ENCODE measurements at places on chromosomes 2 and 18.
A peak's percentile ranks its signal among the peaks of the same experiment; 100 is the strongest.

- no peak for DNase-seq
Measured at GRCh38 chr2:19377717-19378116, 19.3 kb upstream of the OSR1 start.

- DNase-seq = peak; percentile 59
Measured at GRCh38 chr18:35192415-35192814, 48.4 kb upstream of the ZNF397 start.

DNA sequence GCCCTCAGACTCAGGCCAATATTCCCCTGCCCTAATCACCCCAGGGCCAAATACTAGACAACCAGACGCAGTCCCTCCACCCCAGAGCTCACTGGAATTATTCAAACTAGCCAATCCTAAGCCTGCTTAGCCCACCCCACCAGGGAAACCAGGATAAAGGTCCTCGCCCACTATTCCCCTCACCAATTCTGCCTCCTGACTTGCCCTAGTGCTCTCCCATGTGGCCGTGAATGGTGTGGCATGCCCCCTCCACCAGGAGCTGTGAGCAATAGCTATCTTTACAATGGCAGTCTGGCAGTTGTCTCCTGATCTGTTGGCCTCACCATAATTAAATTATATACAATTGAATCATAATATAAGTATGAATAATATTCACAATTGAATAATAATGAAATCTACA, 42.3 kb downstream of the FAM124B start:
- no peak for DNase-seq

GRCh38 chr18:5029592-5029991, 167.5 kb downstream of the AKAIN1 start:
- DNase-seq = no peak

DNA sequence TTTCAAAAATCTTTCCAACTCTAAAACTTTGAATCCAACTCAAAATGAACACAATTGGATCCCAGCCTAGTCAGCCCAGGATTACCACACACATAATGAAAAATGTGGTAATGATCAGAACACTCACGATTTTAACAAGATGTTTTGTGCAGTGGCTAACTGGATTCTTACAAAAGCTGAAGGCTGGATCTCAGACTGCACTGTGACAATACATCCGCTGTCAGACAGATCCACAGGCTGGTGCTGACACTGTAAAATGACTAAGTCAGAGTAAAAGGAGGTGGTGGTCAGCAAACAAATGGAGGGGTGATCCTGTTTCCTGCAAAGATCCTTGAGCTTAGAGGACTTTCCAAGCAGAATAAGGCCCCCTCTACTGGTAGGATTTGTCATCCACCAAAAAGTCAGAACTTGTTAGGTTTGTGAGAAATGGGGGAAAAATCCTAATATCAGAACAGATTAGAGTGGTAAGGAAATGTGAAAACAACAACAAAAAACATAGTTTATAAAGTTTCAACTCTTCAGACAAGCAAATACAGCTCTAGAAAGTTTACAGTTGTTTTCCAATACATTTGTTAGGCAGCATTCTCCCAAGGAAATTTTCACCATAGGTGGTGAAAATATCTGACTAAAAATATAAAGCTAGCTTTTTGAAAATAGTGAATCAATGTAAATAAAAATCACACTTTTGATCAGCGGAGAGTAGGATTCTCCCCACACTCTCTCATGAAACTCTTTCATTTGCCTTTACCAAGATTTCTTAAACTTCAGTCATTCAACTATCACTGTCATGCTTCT, 211.9 kb downstream of the AGPS start:
- DNase-seq = no peak

- DNase-seq = no peak
Measured at GRCh38 chr2:8116661-8117060, 565.2 kb upstream of the ID2 start.

GRCh38 chr2:195575016-195575415, 82.0 kb upstream of the SLC39A10 start:
- DNase-seq = no peak

GRCh38 chr2:32825291-32825712, 121.5 kb upstream of the LTBP1 start:
- no peak for DNase-seq

DNA sequence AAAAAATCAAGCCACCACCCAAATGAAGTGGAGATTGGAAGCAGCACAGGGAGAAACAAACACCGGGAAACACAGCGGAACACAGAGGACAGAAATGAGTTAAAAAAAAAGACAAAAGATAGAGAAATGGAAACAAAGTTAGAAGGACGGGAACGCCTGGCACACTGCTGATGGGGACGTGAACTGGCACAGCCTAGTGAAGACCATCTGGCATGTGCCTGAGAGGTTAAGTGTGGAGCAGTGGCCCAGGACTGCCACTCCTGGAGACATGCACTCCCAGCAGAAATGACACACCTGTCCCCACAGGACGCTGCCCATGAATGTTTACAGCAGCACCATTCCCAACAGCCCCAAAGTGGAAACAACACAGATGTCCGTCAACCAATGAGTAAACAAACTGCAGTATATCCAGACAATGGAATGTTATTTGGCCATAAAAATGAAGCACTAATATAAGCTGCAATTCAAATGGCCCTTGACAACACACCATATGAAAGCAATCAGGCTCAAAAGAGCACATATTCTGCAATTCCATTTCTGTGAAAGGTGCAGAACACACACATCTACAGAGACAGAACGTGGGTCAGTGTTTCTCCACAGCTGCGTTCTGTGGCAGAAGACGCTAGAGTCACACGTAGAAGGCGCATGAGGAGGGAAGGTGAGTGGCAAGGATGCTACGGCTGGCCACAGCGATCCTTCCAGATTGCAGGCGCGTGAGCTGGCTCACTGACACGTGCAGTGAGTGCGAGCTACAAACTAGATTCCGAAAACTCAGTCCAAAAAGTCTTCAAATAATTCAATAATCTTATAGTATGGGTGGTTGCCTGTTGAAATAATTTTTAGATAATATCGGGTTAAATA, 24.6 kb downstream of the THAP4 start:
- DNase-seq = no peak

- DNase-seq = no peak
Measured at GRCh38 chr2:15778529-15779219, 161.7 kb upstream of the MYCN start.

- no peak for DNase-seq
Measured at GRCh38 chr2:137689549-137689948, 274.7 kb upstream of the HNMT start.

GRCh38 chr2:120148229-120148628, 75.0 kb downstream of the TMEM185B start:
- DNase-seq = no peak

DNA sequence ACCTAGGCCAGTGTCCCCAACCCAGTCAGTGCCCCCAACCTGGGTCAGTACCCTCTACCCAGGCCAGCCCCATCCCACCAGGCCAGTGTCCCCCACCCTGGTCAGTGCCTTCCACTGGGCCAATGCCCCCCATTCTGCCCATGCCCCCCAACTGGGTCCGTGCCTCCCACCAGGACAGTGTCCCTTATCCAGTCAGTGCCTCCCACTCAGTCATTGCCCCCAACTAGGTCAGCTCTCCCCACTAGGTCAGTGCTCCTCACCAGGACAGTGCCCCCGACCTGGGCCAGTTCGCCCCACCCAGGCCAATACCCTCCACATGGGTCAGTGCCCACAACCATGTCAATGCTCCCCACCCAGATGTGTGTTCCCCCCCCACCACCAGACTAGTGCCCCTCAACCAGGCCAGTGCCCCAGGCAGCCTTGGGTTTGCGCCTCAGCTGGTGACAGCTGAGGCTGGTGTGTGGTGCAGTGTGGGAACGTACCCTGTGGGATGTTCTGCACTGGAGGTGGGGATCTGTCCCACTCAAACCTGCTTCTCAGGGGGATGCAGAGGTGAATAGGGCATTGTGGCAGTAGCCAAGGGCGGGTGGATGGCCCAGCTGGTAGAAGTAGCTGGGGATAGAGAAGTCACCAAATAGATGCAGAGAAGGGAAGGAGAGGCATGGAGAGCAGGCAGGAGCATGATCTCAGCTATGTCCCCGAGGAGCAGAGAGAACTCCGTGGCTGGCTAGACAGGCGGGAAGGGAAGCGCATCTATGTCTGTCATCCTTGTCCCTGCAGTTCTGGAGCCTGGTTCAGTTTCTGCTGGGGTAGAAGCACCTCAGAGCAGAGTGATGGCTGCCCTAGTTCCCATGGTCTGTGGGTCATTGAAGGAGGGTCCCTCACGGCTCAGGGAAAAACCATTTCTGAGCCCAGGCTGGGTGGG, 168.8 kb downstream of the SH3RF3 start:
- DNase-seq = no peak

DNA sequence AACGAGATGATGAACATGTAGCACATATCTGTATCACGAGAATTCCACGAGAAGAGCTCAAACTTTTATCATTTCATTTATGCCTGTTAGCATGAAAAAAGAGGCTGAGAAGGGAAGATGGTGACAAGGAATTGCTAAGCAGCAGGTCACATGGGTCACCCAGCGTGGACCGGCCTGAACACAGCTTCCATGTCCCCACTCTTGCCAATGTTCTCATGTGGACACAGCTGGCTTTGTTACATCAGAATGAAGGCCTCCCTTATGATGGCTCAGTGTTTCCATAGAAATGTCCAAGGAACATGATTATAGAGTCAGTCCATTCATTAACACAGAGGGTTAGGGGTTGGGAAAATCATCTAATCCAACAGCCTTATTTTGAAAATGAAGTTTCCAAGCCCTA, 215.4 kb downstream of the CMPK2 start:
- no peak for DNase-seq

DNA sequence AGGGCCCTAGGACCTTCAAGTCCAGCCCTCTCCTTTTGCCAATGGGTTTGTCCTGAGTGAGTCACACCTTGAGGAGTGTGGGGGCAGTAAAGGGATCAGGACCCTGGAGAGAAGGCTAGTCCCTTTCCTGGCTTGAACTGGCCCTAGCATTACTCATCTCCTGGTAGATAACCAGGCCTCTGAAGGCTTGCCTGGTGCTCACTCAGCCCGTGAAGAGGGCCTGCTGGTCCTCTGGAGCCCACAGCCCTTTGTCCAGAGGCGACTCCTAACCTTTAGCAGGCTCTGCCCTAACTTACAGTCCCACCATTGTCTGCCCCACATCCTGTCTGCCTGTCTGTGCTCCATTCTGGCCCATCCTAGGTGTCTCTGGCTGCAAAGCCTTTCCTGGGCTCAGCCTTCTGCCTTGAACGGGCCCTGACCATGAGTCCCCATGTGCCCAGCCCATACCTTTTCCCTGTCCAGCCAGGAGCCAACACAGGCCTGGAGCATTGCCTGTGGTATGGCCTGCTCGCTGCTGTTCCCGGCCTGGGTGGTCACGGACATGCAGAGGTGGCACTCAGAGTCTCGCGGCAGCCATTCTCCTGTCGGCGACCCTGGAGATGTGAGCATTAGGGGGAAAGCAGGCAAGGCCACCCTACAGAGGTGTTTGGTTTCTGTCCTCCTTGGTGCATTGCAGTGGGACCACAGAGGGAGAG, 5.0 kb downstream of the SFTPB start:
- no peak for DNase-seq

DNA sequence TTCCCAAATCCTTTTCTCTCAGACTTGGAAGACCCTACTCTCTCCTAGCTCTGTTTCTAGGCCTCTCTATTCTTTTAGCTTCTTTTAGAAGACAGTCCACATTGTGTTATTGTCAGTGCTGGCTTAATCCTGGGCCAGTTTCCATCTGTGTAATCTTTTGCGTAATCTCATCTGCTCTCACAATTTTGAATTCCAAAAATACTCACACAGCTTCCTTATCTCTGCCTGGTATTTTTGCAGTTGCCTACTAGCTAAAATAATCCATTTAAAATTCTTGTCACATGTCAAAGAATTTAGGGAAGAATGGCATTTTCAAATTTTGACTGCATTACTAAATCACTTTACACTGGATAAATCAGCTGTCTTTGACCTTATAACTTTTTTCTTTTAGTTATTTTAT, 200.6 kb upstream of the MEX3C start:
- no peak for DNase-seq

- no peak for DNase-seq
Measured at GRCh38 chr2:40370007-40370395, 81.9 kb downstream of the SLC8A1 start.

DNA sequence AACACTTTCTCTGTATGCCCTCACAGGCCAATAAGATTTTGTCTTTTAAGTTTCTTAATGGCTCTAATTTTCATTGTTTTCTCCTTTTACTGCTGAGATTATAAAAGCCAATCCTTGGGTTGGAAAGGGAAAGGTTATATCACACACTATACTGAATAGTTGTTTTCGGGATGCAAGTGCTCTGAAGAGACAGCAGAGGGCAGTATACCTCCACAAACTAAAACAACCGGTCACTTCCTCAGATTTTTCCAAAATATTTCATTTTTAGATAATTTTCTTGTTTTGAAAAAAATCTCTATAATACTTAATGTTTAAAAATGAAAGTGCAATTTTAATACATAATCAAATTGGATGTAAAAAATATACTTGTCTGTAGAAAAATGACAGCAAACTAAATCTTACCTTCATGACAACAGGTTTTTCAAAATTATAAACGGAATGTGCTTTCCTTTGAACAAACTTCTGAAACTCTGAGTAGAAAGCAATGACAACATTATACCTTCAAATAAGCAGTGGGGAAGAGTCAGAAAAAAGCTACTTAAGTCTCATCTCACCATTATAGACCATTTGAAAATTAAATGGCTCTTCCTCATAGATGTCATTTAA, 82.7 kb downstream of the ORC4 start:
- no peak for DNase-seq

DNA sequence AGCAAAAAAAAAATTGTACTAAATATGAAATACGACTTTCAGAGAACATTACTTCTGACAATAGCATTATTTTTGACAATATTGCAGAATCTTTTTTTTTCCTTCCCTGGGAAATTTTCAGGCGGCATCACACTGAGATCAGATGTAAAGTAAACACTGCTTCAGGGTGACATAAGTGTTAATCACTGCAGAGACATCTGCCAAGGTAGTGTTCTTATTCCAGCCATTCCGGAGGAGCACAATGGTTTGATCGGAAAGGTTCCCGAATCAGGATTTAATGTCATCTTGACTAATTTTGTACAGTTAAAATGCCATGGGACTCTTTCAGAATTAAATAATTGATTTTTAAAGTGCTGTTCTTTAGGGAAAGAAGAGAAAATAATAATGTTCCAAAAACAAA, 56.7 kb upstream of the ZNF236 start:
- DNase-seq = no peak

DNA sequence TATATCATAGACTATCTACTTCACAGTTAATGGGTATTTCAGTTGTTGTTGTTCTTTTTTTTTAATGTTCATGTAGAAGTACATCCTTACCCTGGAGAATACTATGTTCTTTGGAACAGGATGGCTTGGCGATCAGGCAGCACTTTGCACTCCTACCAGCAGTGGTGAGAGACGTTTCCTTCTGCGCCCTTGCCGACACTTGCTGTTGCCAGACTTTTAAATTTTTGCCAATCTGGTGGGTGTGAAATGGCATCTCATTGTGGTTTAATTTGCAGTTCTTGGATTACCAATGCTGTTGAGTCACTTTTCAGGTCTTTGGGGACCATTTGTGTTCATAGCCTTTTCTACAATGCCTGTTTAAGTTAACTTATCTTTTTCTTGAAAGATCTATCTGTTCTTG, 197.3 kb downstream of the SH3RF3 start:
- no peak for DNase-seq

GRCh38 chr2:69387770-69388481, 899 bp upstream of the GFPT1 start:
- no peak for DNase-seq
